ENCODE measurements at places on chromosomes 4 and X. TPM values are rescaled to one million over a fixed set of nuclear protein-coding genes. Genes with fewer than 3 reads are reported as not detected.

- DNase-seq = no peak
These were observed 42.4 kb downstream of the USP9X start for GRCh38 chrX:41127477-41128192.

The TKTL2 gene
- not detected for total RNA-seq

The SPATA18 gene
- 22.3 TPM for total RNA-seq

The PPP4R3C gene
- not detected for total RNA-seq

The ELF4 gene
- total RNA-seq = 9.6 TPM

GRCh38 chrX:50495616-50496015, 25.0 kb upstream of the DGKK start:
- peak; percentile 1 for DNase-seq

DNA sequence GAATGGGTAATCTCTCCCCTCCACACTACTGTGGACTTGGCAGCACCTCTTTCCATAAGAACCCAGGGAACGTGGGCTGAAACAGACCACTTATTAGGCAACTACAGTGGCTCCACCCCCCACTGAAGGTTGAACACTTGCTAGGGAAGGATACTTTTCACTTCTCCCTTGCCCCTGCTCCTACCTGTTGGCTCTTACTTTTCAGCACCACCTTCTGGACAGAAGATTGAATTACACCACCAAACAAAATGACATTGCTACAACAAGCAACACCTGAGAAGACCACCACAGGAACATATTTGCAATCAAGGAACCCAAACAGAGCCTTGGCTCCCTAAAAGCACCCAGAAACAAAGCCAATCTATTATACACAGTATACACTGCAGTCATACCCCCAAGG, 132.1 kb upstream of the CXCL13 start:
- DNase-seq = peak; percentile 39

- no peak for DNase-seq
These were observed 39.9 kb upstream of the GPRIN3 start for GRCh38 chr4:89347363-89348025.

DNA sequence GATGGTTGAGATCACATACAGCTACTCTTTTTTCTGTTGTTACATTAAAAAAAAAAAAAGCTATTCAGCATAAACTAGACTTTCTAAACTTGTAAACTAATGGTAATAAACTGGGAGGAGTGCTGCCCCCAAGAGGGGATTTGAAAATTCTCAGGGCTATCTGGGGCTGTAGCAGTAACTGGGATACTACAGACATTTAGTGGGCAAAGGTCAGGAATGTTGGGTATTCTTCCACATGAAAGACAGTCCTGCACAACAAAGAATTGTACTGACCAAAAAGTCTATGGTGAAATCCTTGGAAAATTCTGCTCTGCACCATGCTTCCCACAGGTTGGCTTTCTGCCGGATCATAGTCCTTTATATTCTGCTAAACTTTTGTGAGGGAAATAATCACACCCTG, 232.6 kb upstream of the BOD1L1 start:
- DNase-seq = peak; percentile 10

DNA sequence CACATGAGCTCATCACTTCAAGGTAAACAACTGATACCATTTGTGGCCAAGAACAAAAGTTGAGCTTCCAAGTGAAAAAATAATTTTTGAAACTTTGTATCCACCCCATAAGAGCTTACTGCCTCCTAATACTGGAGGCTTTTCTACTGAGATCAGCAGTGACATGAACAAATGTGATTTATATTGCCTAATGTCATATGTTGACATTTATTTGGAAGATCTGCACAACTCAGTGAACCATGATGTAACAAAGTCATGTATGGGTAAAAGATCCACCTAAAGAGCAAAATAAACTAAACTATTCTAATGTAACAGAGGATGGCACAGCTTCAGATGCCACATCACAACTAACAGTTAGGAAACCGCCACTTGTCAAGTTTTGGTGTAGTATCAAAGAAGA, 65.8 kb downstream of the AFAP1 start:
- peak; percentile 47 for DNase-seq

- DNase-seq = peak; percentile 12
These were observed 92.9 kb downstream of the TNIP2 start for GRCh38 chr4:2663275-2663674.

DNA sequence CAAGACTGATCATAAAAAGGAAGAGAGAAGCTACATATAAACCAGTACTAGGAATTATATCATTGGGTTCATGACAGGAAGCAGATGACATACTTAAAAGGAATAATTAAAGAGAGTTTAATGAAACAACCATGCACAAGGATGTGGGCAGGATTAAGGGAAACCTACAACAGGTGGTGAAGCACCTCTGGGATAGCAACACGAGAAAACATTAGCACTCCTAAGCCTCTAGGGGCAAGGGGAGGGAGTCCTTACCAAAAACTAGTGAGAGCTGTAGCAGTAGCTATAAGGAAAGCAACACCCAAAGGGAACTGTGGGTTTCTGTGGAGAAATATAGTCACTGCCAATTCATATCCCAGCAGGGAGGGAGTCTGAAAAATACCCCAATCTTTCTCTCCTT, 7.2 kb upstream of the THOC2 start:
- no peak for DNase-seq

The ANKRD17 gene
- total RNA-seq = 64.4 TPM

Measured in fibroblast of the aortic adventitia (primary cell).